RWPE1 (cell line): ENCODE measurements at places on chromosomes 3 and 15.

DNA sequence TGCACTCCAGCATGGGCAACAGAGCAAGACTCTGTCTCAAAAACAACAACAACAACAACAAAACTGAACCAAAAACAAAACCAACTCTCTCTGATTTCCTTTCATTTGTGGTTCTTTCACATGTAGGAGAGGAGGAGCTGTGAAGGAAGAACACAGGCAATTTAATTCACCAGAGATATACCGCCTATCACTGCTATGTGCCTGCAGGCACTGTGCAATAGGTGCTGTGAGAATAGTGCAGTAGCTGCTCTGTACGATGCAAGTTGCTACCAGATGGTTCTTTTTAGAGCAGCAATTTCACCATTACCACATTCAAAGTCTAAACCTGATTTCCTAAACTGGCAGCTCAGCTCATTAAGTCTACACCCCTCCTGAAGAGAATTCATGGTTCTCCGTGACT, 11.3 kb upstream of the PROK2 start:
- no peak for DNase-seq

DNA sequence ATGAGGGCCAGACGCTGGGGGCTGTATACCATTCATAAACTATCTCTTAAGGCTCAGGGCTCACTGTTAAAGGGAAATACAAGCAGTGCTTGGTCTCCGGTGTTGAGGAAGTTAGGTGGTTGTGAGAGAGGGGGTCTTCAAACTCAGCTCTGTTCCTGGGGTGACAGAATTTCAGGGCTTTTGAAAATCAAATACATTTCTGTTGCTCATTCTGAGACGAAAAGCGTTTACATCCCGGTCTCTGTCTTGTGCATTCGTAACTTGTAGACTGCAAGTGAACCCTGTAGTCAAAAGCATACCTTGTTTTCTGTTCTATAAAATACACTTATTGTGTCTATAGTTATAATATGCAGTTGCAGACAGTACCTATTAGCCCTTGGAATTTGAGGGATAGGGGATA, 1.7 kb downstream of the SLCO3A1 start:
- no peak for DNase-seq

DNA sequence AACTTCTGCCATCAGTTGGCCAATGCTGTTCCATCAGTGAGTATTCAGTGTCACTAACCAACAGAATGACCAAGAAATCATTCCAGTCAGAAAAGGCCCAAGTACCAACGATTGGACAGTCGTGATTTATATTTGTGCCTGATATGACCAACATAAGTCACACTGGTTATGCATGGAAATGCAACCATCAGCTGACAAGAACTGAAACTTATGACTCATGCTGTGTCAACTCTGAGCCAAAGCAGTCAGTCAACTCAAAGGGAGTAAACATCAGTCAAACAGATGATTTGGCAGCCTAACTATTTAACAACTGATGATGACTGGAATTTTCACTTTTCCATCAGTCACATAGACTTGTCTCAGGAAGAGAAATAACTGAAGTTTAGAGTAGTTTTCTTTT, 142.4 kb downstream of the ANXA2 start:
- peak; percentile 74 for DNase-seq

DNA sequence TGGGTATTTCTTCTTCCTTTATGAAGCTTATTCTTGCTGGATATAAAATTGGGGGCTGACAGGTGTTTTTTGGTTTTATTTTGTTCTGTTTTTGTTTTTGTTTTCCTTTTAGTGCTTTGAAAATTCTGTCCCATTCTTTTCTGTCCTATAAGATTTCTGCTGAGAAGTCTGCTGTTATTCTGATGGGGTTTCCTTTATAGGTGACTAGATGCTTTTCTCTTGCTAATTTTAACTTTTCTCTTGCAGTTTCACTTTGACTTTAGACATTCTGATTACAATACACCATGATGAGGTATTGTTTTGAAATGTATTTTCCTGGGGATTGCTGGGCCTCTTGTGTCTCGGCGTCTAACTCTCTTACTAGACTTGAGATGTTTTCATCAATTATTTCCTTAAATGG, 22.8 kb downstream of the TTC14 start:
- no peak for DNase-seq

- DNase-seq, result no peak
These were observed 18.7 kb downstream of the TNFAIP8L3 start for GRCh38 chr15:51075826-51076523.

- DNase-seq, result no peak
These were observed 51.5 kb downstream of the ITGA11 start for GRCh38 chr15:68380456-68380855.

DNA sequence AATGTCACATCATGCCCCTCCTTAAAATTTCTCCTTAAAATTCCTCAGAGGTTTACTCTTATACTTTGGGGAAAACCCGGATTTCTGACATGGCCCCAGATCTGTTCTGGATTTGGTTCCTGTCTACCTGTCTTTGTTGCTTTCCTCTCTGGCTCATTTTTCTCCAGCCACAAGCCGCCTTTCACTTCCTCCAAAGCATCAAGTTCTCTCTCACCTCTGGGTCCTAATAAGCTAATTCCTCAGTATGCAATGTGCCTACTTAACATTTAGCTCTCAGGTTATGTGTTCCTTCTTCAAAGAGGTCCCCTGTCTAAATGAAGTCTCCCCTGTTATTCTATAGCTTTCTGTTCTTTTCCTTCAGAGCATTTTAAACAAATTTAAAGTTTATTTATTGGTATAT, 16.1 kb downstream of the HMG20A start:
- no peak for DNase-seq

GRCh38 chr3:15633159-15633558, 31.6 kb downstream of the BTD start:
- no peak for DNase-seq

- no peak for DNase-seq
These were observed 36.5 kb downstream of the ALS2CL start for GRCh38 chr3:46656778-46657556.

GRCh38 chr15:70280781-70281180, 183.1 kb upstream of the TLE3 start:
- no peak for DNase-seq

DNA sequence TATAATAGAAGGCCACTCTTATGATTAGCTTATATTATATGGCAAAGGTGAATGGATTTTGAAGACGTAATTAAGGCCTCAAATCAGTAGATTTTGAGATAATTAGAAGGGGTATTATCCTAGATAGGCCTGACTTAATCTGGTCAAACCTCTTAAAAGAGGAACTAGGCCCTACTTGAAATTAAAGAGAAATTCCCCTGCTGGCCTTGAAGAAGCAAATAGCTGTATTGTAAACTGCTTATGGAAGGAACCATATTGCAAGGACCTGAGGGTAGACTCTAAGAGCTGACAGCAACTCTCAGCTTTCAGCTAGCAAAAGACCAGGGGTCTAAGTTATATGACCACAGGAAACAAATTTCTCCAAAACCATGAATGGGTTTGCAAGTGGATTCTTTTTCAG, 219.0 kb upstream of the ONECUT1 start:
- no peak for DNase-seq

GRCh38 chr3:171984883-171985282, 54.5 kb upstream of the FNDC3B start:
- no peak for DNase-seq

DNA sequence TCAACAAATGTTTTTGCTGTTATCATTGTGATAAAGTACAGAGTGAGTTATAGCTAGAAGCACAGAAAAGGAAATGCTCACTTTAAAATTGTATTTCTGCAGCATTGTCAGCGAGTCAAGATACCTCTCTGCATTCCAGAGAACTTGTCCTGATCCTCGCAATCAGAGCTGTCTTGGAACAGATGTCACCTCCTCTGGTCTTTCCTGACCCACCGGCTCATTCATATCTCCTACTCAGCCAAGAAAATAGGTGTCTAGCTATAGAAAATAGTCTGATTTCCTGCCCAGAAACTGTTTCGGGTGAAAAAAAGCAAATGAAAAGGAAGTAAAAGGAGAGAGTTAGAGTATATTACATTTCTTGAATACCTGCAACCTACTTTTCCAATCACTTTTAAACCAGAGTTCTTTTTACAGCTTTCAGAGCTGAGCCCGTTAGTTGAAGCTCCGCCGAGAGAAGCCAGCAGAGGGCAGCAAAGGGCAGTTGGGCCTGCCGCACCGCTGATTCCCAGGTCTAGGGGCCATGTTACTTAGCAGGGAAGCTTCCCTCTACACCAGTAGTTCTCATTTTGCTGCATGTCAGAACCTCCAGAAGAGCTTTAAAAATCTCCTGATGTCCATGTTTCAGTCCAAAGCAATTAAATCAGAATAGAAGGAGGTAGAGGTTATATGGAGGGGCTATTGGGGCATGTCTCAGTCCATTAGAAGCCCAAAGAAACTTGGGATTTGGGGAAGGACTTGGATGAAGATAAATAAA, 185.7 kb upstream of the THRB start:
- DNase-seq, result no peak

DNA sequence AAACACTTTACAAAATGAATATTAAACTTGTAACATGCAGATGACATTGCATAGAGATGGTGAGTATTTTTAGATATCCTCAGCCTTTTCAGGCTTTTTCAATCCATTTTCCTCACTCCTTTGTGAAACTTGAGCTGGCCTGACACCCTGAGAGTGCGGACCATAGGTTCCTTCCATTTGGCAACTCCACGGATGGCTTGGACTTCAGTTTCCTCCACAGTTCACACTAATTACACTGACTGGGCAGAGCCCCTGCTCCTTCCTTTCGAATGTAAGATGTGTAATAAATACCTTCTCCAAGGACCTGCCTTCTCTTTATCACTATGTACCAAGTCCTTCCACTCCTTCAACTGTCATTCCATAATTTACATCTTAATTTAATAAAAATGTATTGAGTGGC, 141.7 kb upstream of the LRIG1 start:
- no peak for DNase-seq

GRCh38 chr15:95953032-95953431, 377.5 kb upstream of the NR2F2 start:
- DNase-seq, result no peak

GRCh38 chr3:180630371-180630770, 28.4 kb downstream of the TTC14 start:
- DNase-seq, result no peak

DNA sequence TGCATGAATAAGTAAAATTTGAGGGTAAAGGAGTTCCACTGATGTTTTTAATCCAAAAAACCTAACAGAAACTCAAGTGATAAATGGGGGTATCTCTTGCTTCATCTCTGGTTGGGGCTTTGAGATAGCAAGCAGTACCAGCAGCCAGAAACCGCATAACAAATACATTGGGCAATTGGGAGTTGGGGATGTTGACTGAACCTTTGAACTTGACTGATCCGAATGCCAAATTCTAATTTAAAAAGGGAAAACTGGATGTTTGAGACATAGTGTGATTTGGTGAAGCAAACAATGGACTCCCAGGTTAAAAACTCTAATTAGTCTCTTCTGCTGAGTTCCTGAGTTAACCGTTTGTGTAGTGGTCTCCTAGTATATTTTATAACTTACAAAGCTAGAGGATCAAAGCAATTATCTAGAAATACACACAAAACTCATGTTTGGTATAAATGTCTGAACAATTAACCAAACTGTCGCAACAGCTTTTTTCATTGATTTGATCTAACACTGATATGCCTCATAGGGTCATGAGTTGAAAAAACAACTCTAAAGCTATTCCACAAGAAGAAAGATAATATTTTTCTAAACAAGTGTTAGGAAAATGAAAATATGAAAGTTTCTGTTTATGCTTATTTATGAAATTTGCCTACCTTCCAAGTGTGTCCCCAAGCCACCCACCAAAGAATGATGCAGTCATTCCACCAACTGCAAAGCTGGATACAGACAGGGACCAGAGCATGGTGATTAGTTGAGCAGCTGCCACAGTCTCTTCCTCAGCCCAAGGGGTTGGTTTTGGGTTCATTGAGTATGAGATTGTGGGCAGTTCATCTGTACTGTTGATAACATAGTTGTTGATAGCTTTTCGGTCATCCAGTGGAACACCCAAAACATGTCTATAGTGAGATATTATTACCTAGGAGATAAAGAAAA, 12.4 kb downstream of the SLC2A2 start:
- no peak for DNase-seq

DNA sequence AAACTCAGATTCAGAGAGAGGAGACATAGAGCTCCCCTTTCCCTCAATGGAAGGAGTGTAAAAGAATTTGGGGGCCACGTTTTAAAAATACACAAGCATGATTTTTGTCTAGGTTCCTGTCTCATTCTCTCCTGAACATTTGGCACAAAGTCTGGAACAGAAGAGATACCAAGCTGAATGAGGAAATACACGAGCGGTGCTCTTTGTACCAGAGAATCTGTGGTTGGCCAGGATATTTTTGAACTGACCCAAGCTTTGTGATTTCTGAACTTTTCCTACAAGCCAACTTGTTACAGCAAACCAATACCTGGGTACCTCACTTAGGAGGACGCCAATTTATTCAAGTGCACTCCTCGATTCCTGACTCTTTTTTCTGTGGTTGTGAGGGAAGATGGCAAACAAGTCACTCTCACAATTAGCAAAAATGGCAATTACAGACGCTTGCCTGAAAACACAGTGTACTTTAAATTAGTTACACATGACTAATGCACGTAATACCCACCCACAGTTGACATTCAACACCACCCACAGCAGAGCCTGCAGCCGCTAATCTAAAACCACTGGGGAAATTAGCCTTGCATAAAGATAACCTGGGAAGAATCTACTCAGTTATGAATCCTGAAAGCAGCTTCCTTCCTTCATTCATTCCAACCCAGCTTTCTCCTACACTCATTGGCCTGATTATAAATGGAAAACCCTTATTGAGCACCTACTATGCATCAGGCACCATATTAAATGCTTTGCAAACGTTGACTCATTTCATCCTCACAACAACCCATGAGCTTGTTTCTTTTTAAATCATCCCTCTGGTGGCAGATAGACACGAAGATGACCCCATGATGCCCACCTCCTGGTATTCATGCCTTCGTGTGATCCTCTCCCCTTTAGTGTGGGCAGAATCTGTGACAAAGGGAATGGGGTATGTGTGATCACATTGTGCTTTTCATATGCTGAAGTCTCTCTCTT, 293.5 kb downstream of the KBTBD8 start:
- no peak for DNase-seq

- DNase-seq, result no peak
These were observed 602.1 kb downstream of the MAGI1 start for GRCh38 chr3:65436580-65436979.

- no peak for DNase-seq
These were observed 26.8 kb upstream of the ZBTB38 start for GRCh38 chr3:141341536-141341935.

DNA sequence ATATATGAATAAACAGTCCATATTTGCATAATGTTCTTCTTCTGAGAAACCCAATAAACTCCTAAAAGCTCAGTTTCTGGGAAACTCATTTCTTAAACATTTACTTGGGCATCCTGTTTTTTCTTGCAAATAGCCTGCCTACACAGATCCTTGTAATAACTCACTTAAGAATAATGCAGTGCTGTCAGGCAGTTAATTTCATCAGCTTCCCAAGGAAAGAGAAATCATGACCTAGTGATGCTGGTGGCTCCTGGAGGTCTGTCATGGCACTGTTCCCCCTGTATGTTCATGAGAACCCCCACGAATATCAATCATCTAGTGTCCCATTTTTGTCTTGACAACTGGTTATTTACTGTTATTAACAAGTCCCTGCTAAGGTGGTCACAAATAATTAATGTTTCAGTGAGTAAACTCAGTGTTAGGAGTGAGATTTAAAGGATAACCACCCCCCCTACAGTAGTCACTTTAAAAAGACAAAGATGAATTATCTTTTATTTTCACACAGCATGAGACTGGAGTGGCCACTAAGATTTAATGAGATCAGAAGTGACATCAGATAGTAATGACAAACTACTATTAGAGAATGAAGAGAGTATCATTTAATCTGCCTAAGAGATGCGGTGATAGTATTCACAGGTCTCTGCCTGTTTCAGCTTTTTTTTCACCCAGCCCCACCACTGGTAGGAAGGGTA, 279.5 kb upstream of the NECTIN3 start:
- DNase-seq, result no peak
